A549 treated with ZK216348 at 1 μM for 4 hours (cell line): ENCODE measurements at places on chromosomes 16 and 17. TPM values are rescaled to one million over a fixed set of nuclear protein-coding genes. Genes with fewer than 3 reads are reported as not detected.

The TOM1L1 gene
- 33.3 to 47.3 TPM (median 38.7 TPM) in 5 replicates for total RNA-seq

The KCNJ16 gene
- 0.06 to 0.26 TPM (median 0.11 TPM) in 5 replicates for total RNA-seq

The TXNDC17 gene
- total RNA-seq = 346 to 556 TPM (median 427 TPM) in 5 replicates

The HSD11B2 gene
- total RNA-seq = 1.4 to 1.7 TPM (median 1.6 TPM) in 5 replicates

The CTRB1 gene
- not detected in 5 replicates for total RNA-seq

The IRX3 gene
- total RNA-seq = 3.8 to 5.6 TPM (median 5.1 TPM) in 5 replicates

The COQ7 gene
- 16.8 to 27.3 TPM (median 23.4 TPM) in 5 replicates for total RNA-seq

The TMEM88 gene
- total RNA-seq = 0.30 to 0.46 TPM (median 0.45 TPM) in 5 replicates

The NUPR1 gene
- total RNA-seq = 11.9 to 21.8 TPM (median 15.3 TPM) in 5 replicates

The KRTAP9-8 gene
- not detected in 5 replicates for total RNA-seq
